Activated CD8-positive, alpha-beta T cell treated with anti-CD3 and anti-CD28 coated beads, Interleukin-2, amount 10 ng/mL, durations not matched to agents 7 days and 5 days (primary cell): ENCODE measurements at places on chromosomes 7 and 10.

GRCh38 chr7:93693796-93694195, 119.3 kb upstream of the CALCR start:
- no peak for DNase-seq

- DNase-seq = no peak
These were observed 1.0 kb downstream of the YKT6 start for GRCh38 chr7:44201813-44202212.

GRCh38 chr7:40922316-40922670, 780.6 kb downstream of the INHBA start:
- DNase-seq = no peak

GRCh38 chr10:47008769-47009168, 97.5 kb downstream of the PTPN20 start:
- no peak for DNase-seq

- no peak for DNase-seq
These were observed 70.9 kb downstream of the ATXN7L1 start for GRCh38 chr7:105805447-105806019.

DNA sequence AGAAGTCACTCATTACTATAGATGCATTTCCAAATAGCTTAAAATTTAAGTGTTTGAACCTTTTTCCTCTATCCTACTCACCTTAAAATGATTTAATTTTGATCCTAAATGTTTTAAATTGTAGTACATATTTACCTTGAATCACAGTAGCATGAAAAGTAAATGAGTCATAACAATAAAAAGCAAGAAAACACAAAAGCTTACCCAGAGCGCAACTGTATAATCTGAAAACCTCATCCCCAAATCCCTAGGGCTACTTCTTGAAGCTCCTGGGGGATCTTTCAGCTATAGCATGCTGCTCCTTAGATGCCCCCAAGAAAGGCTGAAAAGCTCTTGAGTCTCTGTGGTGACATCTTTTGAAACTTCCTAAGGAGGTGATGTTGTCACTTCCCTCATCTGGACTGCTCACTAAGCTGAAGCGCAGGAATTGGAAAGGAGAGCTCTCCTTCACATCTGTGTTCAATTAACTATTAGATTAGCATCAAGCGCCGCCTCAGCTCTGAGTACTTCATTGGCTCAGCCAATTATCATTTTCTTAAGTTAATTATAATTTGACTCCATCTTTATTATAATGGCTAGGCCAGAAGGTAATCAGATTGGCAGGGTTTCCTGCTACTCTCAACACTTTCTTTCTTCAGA, 60.2 kb downstream of the SEMA3E start:
- DNase-seq = no peak

DNA sequence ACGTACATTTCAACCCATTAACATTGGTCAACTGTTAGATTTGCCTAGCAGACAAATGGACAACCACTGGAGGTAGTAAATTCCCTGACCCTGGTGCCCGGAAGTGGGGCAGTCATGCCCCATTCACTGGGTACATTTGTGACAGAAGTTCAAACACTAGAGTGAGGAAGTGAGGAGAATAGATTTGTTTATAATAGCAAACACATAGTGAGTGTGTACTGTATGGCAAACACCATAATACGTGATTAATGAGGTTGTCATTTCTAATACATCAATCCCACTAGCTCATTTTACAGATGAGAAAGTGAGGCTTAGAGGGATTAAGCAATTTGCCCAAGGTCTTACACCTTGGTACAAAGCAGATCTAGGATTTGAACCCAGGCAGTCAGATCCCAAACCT, 181.9 kb upstream of the MKLN1 start:
- no peak for DNase-seq

GRCh38 chr7:105599551-105599950, 18.3 kb upstream of the EFCAB10 start:
- DNase-seq = no peak

GRCh38 chr7:104935276-104935675, 78.7 kb upstream of the KMT2E start:
- no peak for DNase-seq

GRCh38 chr7:24700521-24701260, 56.6 kb downstream of the GSDME start:
- DNase-seq = no peak

DNA sequence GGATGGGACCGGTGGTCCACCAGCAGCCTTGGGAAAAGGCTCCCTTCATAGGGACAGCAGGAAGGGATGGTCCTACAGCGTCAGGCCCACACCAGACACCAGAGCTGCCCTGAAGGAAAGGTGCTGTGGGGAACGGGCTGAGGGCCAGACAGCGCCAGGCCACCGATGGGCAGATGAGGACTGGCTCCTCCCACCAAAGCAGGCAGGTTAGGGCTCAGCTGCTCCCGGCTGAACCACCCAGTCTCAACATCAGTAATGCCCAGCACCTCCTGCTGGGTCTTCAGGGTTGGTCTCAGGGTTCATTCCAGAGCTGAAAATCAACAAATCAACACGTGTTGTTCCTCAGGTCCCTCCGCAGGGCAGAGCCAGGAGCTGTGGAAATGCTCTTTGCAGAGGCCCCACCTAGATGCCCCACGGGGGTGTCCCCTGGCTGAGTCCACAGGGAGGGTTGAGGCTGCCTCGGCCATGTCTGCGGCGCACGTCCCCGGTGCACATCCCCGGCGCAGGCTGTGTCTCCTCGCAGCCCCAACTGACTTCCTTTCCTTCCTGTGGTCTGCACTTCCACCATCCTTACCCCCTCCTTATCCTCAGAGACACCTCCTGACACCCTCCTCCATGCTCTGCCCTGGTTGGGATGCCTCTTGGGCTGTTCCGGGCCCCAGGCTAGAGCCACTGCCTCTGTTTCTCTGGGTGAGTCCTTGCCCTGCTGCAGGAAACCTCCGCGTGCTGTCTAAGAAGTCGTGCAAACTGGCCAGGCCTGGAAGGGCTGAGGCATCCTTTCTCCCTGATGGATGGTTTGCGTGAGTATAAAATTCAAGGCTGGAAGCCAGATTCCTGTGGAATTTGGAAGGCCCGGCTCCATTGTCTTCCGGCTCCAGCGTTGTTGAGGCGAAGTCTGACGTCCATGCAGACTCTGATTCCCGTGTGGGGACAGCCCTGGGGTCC, 32.8 kb upstream of the CFAP46 start:
- DNase-seq = no peak

DNA sequence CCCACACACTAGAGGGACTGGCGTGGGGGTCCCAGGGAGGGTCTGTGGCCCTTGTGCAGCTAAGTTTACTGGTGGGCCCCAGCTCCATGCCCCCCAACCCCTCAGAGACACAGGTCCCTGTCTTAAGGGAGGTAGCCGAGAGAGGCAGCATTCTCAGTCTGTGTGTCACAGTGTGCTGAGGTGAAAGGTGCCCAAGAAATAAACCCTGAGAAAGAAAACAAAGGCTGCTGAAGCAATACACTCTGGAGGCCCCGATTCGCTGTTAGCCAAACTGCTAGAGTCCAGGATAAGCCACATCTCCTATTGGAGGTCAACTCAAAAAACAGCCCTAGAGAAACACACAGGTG, 28.6 kb upstream of the NDST2 start:
- no peak for DNase-seq

DNA sequence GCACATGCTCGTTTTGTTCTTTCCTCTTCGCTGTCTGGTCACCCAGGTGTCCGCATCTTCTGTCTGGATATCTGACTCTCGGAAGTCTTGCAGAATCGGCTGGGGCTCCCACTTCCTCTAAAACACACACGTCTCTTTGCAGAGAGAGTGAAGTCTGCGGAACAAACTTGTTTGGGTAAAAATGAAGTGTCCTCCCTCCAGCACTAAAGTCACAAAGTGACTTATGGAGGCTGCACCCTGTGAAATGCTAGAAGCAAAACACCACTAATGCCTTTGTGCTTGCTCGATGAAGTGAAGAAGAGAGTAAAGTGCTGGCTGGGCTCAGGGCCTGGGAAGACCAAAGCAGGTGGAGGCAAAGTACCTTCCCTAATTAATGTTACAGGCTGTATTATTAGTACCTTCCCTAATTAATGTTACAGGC, 71.4 kb downstream of the FGFR2 start:
- DNase-seq = no peak

- no peak for DNase-seq
These were observed 2.9 kb downstream of the A1CF start for GRCh38 chr10:50882540-50882983.

DNA sequence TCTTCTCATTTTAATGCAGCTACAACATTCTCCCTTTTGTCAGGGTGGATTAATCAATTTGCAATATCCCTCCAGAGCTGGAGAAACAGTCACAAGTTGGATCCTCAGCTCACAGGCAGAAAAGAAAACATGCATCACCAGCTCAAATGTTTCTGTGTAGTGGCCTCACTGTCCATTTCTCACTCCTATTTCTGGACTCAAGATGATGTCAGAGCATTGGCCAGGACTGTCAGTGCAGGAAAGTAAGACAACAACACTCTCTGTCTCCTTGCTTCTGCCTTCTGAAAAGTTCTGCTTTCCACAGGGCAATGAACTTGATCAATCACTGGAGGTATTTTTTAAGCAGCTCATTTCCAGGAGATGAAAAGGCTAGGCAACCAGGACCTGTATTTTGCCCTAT, 8.2 kb upstream of the SVIL start:
- no peak for DNase-seq

- no peak for DNase-seq
These were observed 264.9 kb upstream of the FERD3L start for GRCh38 chr7:19410106-19410505.

- DNase-seq = no peak
These were observed 2.9 kb downstream of the MNX1 start for GRCh38 chr7:157007470-157008066.

DNA sequence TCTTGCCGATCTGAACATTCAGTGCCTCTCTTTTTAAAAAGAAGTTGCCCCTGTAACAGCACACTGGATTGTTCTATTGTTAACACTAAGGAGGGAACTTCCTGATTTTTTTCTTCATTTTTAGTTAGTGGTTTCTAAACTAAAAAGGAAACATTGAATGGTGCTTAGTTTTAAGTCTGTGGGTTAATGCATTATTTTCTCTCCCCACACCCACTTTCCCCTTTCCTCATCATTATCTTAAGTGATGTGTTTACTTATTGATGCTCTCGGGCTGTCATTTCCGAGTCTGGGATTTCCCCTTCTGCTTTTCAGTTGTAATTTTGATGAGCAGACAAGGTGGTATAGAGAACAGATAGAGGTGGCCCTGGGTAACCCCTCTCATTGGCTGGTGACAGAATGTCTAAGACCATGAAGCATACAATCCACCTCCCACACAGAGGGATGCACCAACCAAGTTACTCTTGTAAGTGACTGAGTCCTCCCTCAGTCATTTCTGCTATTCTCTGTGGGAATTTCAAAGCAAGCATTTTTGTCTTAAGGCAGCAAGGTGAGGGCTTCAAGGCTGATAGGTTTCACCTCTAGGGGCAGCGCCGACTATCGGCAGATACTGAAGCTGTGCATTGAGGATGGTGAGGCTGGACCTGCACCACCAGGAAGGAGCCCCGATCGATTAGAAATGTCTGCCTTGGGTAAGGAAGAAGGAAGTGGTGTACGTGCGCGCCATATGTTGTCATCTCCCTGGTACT, 49.5 kb downstream of the CHN2 start:
- DNase-seq = no peak

DNA sequence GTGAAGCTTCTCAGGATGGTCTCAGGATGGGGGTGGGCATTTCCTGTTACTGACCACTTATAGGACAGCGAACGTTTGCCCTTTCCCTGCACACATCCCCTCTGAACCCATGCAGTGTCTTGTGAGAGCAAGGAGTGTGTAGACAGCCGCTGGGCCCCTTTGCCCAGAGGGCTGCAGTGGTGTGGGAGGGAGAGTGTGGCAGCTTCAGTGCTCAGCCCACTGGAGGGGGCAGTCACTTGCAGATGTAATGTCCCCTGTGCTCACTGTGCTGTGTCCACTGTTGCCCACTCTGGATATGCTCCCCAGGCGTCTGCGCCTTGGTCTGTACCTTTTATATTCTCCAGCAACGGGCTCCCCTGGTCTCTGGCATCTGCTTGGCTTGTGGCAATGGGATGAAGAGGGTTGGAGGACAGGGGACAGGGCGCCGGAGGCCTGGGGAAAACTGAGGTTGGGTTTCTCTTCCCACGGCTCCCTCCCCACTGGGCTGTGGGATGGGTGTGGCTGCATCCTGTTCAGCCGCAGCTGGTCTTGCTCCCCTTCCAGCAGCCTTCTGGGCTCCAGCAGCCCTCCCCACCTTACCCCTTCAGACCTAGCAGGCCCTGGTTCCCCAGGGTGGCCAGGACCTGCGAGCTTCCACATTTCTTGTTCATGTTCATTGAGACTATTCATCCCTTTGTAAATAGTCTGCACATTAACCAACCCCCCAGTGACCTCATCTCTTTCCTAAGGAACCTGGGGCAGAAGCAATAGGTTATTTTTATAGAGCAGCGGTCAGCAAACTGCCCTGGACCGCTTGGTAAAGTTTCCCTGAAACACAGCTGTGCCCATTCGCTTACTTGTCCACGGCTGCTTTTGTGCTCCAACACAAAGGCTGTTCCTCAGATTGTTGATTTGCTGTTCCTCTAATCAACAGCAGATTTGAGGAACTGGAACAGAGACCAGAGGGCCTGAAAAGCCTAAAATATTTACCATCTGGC, 6.1 kb downstream of the ZNF789 start:
- DNase-seq = no peak
